Activated CD4-positive, alpha-beta T cell treated with anti-CD3 and anti-CD28 coated beads for 36 hours (primary cell): ENCODE measurements at places on chromosomes 6 and 20. TPM values are rescaled to one million over a fixed set of nuclear protein-coding genes. Genes with fewer than 3 reads are reported as not detected.

DNA sequence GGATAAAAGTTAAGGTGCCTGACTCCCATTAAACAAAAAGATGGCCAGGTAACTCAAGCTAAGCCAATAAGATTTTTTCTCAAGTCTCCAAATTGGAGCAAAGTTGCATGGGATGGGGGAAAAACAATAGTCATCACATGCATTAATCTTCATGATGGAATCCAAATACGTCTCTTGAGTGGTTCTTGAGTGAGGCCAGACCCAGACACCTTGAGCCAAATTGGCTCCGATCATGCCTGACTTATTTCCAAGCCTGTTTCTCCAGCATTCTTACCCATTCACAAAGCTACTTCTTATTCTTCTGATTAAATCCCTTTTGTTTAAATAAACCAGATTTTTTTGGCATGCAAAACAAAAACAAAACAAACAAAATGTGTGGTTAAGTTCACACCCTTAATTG is 420.3 kb upstream of the NRSN1 start:
- H3K36me3 ChIP-seq = no peaks in the 10 kb centered on the region
- no peaks in the 10 kb centered on the region for H3K27me3 ChIP-seq
- no peak for DNase-seq
- H3K27ac ChIP-seq = no peak overlapping the region
- H3K4me3 ChIP-seq = no peak overlapping the region

- no peak overlapping the region for H3K27ac ChIP-seq
- no peak for DNase-seq
- no peaks in the 10 kb centered on the region for H3K4me1 ChIP-seq
- H3K36me3 ChIP-seq = no peaks in the 10 kb centered on the region
- H3K27me3 ChIP-seq = no peaks in the 10 kb centered on the region
These were observed 1058.0 kb upstream of the FLRT3 start for GRCh38 chr20:15395457-15395856.

- peaks cover 5% of the 10 kb centered on the region for H3K27me3 ChIP-seq
- no peaks in the 10 kb centered on the region for H3K36me3 ChIP-seq
- H3K4me1 ChIP-seq = no peaks in the 10 kb centered on the region
- no peak overlapping the region for H3K27ac ChIP-seq
- no peak overlapping the region for H3K4me3 ChIP-seq
These were observed 30.1 kb upstream of the ARFGEF2 start for GRCh38 chr20:48891235-48892048.

DNA sequence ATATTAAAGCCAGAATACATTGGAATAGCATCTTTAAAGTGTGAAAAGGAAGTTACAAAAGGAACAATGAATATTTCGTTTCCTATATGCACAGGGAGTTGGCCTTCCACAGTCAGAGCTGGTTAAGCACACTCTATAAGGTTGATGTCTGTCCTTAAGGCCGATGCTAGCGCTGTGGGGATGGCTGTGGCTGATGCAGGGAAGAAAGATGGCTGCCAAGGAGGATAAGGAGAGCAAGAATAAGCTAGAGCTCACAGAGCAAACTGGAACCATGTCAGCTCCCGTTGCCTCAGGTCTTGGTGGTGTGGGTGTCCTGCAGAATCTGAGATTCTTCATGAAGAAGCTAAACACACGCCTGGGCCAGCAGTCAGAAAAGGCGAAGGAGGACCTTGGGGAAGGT is 20.8 kb upstream of the STX11 start:
- DNase-seq = no peak
- H3K4me3 ChIP-seq = no peak overlapping the region
- H3K4me1 ChIP-seq = peaks cover 38% of the 10 kb centered on the region
- H3K36me3 ChIP-seq = no peaks in the 10 kb centered on the region
- peaks cover 2% of the 10 kb centered on the region for H3K27me3 ChIP-seq
- peak overlapping the region; percentile 91 for H3K27ac ChIP-seq

DNA sequence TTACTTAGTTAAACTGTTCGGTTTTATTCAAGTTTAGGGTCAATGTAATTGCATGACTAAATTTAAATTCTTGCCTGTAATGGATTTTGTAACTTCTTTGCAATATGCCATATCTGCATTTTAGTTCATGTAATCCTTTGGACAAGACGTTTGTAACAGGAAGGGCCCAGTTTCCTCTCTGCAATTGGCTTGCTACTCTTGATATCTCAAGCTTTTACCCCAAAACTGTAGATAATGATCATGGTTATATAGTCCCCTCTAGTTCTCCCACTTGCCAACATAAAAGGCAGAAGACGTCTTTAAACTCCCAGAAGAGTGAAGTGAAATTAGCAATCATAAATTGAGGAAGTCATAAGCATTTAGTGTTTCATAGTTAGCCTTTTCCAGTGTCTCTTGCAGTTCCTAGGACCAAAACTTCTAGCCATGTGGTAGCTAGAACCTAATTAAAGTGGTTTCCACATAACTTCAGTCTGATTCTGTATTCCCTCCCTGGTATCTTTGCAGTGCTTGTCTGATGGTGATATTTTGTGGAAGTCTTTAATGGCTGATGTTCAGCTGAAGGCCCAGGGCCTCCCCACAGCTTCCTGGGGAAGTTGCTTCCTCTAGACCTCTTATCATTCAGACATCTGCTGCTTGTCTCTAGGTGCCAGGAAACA is 117.8 kb upstream of the SUPT3H start:
- peak overlapping the region; percentile 5 for H3K27ac ChIP-seq
- peaks cover 41% of the 10 kb centered on the region for H3K36me3 ChIP-seq
- H3K4me3 ChIP-seq = no peak overlapping the region
- H3K27me3 ChIP-seq = no peaks in the 10 kb centered on the region

GRCh38 chr20:6954219-6954618 is 186.7 kb downstream of the BMP2 start:
- H3K36me3 ChIP-seq = no peaks in the 10 kb centered on the region
- no peak overlapping the region for H3K4me3 ChIP-seq
- no peaks in the 10 kb centered on the region for H3K27me3 ChIP-seq
- no peaks in the 10 kb centered on the region for H3K4me1 ChIP-seq
- H3K27ac ChIP-seq = no peak overlapping the region
- DNase-seq = no peak

- H3K27ac ChIP-seq = no peak overlapping the region
- no peak for DNase-seq
- H3K36me3 ChIP-seq = peaks cover 3% of the 10 kb centered on the region
- H3K4me3 ChIP-seq = no peak overlapping the region
- H3K4me1 ChIP-seq = peaks cover 33% of the 10 kb centered on the region
- H3K27me3 ChIP-seq = no peaks in the 10 kb centered on the region
These were observed 55.5 kb upstream of the THEMIS start for GRCh38 chr6:127956260-127956888.

DNA sequence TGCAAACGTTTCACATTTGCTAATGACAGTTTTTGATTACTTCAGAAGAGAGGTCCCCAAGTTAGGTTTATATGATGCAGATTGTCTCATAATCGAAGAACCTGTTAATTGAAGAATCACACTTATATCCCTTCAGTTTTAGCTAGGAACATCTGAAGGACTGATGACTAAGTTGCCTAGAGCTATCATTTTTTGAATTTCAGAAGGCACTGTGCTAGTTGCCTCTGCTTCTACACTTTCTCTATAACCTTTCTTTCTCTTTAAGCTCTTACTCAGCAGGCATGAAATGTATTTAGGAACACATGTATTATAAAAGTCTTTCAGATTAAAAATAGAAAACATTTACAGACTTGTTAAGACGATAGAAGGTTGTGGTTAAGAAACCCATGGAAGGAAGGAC is 14.4 kb upstream of the GJE1 start:
- H3K36me3 ChIP-seq = no peaks in the 10 kb centered on the region
- no peak for DNase-seq
- peaks cover 9% of the 10 kb centered on the region for H3K27me3 ChIP-seq
- no peak overlapping the region for H3K27ac ChIP-seq
- H3K4me1 ChIP-seq = no peaks in the 10 kb centered on the region
- H3K4me3 ChIP-seq = no peak overlapping the region

DNA sequence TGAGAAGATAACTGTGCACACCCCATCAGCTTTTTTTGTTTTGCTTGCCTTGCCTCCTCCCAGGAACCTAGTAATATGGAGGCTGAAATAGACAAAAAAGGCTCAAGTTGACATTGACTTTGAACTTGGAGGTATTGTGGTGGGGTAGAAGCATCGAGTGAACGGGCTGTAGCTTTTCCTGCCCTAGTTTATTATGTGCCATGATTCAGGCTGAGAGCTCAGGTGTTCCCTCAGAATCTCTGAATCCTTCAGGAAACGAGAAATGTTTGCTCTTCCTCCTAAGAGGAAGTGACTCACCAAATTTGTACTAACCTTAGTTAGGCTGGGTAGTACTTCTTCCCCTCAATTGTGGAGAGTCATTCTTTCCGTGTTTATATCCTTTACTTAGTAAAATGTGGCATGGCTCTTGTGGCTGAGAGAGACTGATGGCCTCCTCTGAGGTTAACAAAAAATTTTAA is 98.8 kb downstream of the SASH1 start:
- peak; percentile 26 for DNase-seq
- H3K27me3 ChIP-seq = peaks cover 18% of the 10 kb centered on the region
- no peak overlapping the region for H3K27ac ChIP-seq
- H3K36me3 ChIP-seq = no peaks in the 10 kb centered on the region
- no peak overlapping the region for H3K4me3 ChIP-seq
- peaks cover 15% of the 10 kb centered on the region for H3K4me1 ChIP-seq

GRCh38 chr6:4649728-4650127 is 126.5 kb upstream of the CDYL start:
- no peaks in the 10 kb centered on the region for H3K36me3 ChIP-seq
- H3K27ac ChIP-seq = no peak overlapping the region
- H3K4me1 ChIP-seq = peaks cover 11% of the 10 kb centered on the region
- peaks cover 35% of the 10 kb centered on the region for H3K27me3 ChIP-seq

GRCh38 chr6:11968241-11968806 is 43.8 kb upstream of the HIVEP1 start:
- no peaks in the 10 kb centered on the region for H3K4me1 ChIP-seq
- H3K36me3 ChIP-seq = no peaks in the 10 kb centered on the region
- H3K4me3 ChIP-seq = no peak overlapping the region

- H3K36me3 ChIP-seq = no peaks in the 10 kb centered on the region
- H3K27ac ChIP-seq = no peak overlapping the region
- H3K4me3 ChIP-seq = no peak overlapping the region
- H3K27me3 ChIP-seq = no peaks in the 10 kb centered on the region
These were observed 293.4 kb downstream of the TBC1D32 start for GRCh38 chr6:121040831-121041230.

- H3K36me3 ChIP-seq = no peaks in the 10 kb centered on the region
- H3K27me3 ChIP-seq = peaks cover 12% of the 10 kb centered on the region
- no peak overlapping the region for H3K4me3 ChIP-seq
- H3K4me1 ChIP-seq = no peaks in the 10 kb centered on the region
- H3K27ac ChIP-seq = no peak overlapping the region
These were observed 51.0 kb upstream of the PMEPA1 start for GRCh38 chr20:57760698-57761412.

DNA sequence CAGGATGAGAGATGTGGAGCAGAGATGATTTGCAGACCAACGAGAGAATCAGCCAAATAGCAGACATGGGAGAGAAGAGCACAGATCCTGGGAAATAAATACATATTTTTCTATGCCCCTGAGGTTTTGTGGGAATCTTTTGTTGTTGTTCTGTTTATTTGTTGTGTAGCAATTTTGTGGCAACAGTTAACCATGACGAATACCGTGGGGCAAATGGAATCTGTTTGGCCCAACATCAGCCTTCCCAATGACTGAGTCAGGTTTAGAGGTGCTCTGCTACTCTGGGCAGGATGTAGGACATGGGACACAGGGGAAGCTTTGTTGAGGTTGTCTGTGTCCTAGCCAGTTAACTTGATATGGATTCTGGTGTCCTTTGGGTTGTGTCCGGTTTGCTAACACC is 7.9 kb upstream of the SLC2A10 start:
- no peak overlapping the region for H3K27ac ChIP-seq
- DNase-seq = no peak
- H3K27me3 ChIP-seq = peaks cover 30% of the 10 kb centered on the region
- no peaks in the 10 kb centered on the region for H3K36me3 ChIP-seq
- no peaks in the 10 kb centered on the region for H3K4me1 ChIP-seq

GRCh38 chr20:10404023-10404628 is 29.9 kb downstream of the MKKS start:
- no peaks in the 10 kb centered on the region for H3K27me3 ChIP-seq
- peaks cover 6% of the 10 kb centered on the region for H3K4me1 ChIP-seq
- H3K36me3 ChIP-seq = peaks cover 4% of the 10 kb centered on the region
- no peak overlapping the region for H3K27ac ChIP-seq
- no peak overlapping the region for H3K4me3 ChIP-seq

DNA sequence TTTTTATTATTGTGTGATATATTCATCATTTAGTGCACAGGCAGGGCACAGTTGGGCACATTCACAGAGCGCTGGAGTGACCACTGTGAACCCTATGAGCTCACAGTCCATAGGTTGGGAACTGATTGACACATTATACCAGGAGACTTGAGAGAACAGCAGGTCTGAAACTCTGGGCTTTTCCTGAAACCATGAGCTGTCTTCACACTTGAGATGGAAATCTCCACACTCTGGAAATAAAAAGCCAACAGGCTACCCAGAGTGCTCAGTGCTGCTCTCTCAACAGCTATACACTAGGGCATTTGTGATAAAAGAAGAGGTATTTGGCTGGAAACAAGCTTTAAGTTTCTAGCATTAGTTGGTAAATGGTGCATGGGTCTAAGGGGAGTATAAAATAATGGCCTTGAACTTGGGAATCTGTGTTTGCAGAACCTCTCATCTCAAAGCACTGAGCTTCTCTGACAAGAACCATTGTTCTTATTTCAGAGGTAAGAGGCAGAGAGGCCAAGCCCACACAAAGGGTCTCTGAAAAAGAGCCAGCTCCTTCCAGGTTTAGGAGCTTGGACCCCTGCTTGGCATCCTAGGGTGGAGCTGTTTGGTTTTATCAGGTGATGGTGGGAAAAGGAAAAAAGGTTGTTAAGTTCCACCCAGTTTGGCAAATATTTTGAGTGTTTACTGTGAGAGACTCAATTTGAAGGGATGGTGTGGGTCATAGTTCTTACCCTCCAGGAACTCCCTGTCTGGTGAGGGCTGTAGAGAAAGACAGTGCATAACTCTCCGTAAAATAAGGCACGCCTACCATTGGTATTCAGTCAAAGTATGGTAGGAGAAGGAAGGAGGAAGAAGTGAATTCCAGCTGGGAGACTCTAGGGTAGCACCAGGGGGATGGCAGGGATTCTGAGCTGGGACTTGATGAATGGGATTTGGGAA is 14.5 kb downstream of the CHMP4B start:
- H3K27ac ChIP-seq = peak overlapping the region; percentile 38
- H3K27me3 ChIP-seq = no peaks in the 10 kb centered on the region
- H3K4me1 ChIP-seq = peaks cover 67% of the 10 kb centered on the region
- no peak for DNase-seq

Gene TINAG
- total RNA-seq = not detected

Gene IL20RA
- not detected for total RNA-seq

Gene HEY2
- not detected for total RNA-seq

Gene PHACTR2
- 27.0 TPM for total RNA-seq

Gene SRSF12
- 0.27 TPM for total RNA-seq

Gene CCNC
- 67.3 TPM for total RNA-seq

Gene RCAN2
- 0.57 TPM for total RNA-seq

Gene CCDC170
- total RNA-seq = not detected

Gene HTR1E
- not detected for total RNA-seq

Gene BEND6
- not detected for total RNA-seq
